ENCODE measurements at places on chromosomes 2 and 18. TPM values are rescaled to one million over a fixed set of nuclear protein-coding genes. Genes with fewer than 3 reads are reported as not detected.

Gene DCDC2C
- total RNA-seq = not detected

Gene EFR3B
- 0.14 TPM for total RNA-seq

Gene DSG1
- total RNA-seq = not detected

DNA sequence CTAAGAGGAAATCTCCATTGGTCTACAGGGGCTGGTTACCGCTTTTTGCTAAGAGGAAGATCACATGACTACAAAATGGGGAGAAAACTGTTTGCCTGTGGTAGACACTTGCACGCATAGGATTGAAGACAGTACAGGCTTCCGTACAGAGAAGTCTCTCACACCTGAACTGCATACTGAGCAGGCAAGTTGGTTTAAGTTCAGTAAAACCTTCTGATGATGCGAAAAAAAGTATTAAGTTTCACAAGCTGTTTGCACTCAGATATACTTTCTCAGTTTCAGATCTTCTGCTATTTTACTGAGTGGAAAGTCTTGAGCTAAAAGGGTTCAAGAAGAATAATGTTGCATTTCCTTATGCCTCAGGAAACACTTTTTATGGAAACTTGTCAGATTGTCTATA lies 292.2 kb upstream of the MC4R start:
- no peak for DNase-seq

GRCh38 chr2:84175340-84175739 lies 283.7 kb downstream of the SUCLG1 start:
- no peak for DNase-seq

DNA sequence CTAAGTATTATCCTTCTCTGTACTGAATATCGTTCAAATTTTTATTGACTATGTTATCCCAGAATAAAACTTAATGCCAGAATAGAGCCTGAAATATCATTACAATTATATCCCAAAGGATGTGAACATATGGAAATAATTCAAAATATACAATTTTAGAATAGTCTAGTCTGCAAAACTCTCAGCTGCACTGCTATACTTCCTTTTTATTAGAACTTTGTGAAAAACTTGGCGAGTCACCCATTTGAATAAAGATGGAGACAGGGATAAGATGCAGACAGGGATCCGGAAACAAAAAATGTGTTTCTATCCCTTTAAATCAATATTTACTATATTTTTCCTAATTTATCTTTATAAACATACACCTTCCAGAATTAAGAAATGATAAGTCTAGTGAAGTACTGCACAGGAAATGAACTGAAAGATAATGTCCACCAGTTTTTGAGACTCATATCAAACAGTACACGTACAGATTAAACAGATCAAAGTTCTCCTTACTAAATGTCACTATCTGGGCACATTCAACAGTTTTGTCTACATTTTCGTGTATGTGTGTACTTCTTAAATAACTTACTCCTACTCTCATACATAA lies 107.8 kb downstream of the MEP1B start:
- DNase-seq = no peak

Gene MSH2
- total RNA-seq = 44.7 TPM

DNA sequence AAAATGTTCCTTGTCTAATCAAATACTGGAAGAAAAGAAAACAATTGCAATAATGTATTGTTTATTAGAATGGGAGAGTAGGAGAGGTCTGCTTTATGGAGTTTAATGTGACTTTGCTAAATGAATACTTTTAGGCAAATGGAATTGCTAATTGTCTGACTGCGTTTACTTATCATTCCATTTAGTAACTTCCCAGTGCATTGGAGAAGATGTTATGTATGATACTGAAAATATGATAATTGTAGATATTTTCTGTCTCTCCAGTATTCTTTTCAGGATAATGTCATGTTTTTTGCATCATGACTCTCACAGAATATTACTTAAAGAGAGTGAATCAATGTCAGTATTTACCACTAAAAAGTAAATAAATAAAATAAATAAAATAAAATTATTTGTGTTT lies 8.1 kb upstream of the ERBB4 start:
- no peak for DNase-seq

DNA sequence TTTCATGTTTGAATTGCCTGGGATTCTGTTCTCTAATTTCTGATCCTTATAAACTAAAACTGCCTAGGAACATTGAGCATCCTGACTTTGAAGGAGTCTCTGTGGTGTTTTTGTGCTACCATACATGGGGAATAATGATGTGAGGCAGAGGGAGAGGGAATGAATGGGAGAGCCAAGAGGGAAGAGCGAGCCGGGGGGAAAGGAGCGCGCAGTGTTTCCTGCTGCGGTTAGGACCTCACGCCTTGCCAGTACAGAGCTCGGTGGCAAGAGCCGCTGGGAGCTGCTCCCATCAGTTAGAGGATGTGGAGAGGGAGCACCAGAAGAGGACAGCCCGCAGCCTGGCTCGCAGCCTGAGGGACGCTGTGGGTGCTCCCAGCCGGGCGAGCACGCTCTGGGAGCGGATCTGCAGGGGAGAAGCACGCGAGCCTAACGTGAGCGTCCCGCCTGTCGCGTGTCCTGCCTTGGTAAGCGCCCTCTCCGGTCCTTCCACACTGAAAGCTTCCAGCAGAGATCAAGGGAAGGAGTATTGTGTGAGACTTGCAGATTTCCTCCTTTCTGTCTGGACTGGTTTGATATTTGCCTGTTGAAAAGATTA lies 114.7 kb downstream of the FAM210A start:
- no peak for DNase-seq

DNA sequence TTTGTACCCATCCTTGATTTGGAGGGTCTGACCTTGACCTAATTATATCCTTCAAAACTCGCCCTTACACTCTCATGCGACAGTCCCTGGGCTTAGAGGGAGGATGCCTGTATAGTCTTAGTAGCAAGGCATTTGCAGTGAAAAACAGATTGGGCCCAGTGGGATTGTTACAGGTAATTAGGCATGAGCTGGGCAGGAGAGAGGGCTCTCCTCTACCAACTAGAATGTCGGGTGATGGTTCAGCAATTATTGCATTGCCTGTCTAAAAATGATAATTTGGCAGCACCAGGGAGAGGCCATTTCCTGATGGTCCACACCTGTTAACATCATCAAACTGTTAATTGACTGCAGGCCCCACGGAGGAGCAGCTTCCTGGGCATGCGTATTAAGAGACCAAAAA lies 32.4 kb downstream of the COMMD1 start:
- no peak for DNase-seq

GRCh38 chr18:74662622-74663021 lies 65.0 kb downstream of the ZNF407 start:
- no peak for DNase-seq

GRCh38 chr18:8943900-8944870 lies 158.3 kb upstream of the NDUFV2 start:
- DNase-seq = no peak

GRCh38 chr2:17401096-17401495 lies 117.1 kb downstream of the RAD51AP2 start:
- DNase-seq = no peak

DNA sequence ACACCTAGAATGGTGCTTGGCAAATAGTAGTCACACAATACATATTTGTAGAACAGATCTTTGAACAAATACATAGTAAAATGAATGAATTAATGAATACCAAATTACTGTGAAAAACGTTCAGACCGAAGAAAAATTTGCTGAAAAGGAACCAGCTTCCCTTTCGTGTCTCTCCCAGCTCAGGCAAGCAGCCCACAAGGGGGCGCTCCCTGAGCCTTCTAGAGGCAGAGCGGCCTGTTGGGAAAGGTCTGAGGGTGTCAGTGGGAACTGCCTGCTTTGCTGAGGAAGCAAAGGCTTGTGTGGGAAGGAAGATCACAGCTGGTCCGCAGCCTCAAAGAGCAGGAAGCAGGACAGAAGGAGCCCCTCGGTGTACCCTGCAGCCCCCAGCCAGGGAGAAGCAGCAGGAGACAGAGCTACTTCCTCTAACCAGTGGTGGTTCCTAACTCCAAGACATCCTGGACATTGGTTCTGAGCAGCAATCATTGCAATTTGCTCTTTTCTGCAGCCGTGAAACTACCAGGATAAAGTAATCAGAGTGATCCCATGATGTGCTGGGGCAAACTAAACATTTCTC lies 231.1 kb downstream of the ANKRD30B start:
- DNase-seq = no peak

DNA sequence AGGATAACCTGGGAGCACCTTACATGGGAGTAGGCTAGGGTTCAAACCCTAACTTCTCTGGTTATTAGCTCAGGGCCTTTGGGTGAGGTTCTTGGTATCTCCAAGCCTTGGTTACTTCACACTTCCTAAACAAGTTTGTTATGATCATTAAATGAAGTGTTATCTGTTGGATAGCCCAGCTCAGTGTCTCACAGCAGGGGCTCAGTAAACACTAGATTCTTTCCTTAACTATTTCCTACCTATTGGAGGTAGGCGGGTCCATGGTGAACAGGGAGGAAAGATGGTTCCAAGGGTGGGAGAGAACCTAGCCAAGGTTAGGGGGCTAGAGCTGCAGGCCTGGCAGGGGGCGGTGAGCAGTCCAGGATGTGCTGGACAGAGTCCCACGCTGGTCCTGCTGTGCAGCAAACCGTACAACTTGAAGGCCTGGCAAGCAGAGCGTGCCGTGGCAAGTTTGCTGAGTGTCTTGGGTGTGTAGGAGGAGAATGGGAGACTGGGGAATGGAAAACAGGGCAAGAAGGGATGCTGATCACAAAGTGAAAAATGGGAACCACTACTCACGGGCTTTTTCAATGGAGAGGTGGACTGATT lies 259.1 kb downstream of the PRKCE start:
- DNase-seq = no peak

Gene SOWAHC
- 0.16 TPM for total RNA-seq

GRCh38 chr18:70197844-70198243 lies 7.6 kb downstream of the RTTN start:
- DNase-seq = no peak

Gene RESP18
- not detected for total RNA-seq

- no peak for DNase-seq
Observed at GRCh38 chr2:144607099-144607498, 87.2 kb upstream of the ZEB2 start.

GRCh38 chr2:220163486-220163885 lies 536.1 kb downstream of the SLC4A3 start:
- no peak for DNase-seq

- no peak for DNase-seq
Observed at GRCh38 chr2:221874444-221874843, 302.3 kb upstream of the EPHA4 start.

Measured in naive thymus-derived CD8-positive, alpha-beta T cell (primary cell).